RPMI7951 (cell line): ENCODE measurements at places on chromosomes 7 and 10. TPM values are rescaled to one million over a fixed set of nuclear protein-coding genes. Genes with fewer than 3 reads are reported as not detected.

DNA sequence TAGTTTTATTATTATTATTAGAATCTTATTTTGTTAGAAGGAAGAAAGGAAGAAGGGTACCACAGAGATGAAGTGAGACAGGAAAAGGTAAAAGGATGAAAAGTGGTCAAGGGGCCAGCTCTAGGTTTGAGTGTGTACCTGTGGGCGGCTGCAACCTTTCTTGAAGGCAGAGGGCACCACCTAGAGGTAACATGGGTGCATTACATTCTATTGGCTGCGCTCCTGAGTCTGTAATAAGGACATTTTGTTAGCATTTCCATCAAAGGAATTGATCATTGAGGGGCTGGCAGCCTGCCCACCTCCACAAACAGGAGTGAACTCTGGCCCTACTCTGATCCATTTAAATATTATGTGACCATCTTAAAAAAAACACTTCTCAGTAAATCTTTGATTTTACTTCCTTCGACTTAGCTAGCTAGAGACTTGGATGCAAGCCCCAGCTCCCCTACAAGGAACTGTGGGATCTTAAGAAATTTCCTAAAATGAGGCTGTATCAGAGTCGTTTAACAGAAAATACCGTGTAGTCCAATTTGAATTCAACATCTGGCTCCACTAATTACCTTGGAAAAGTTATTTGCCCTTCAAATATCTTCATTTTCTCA, 610.4 kb downstream of the IPMK start:
- peak; percentile 34 for DNase-seq

Gene GIMAP7
- total RNA-seq: not detected in 2 replicates

GRCh38 chr10:15901889-15902288, 41.6 kb upstream of the MINDY3 start:
- no peak for DNase-seq

DNA sequence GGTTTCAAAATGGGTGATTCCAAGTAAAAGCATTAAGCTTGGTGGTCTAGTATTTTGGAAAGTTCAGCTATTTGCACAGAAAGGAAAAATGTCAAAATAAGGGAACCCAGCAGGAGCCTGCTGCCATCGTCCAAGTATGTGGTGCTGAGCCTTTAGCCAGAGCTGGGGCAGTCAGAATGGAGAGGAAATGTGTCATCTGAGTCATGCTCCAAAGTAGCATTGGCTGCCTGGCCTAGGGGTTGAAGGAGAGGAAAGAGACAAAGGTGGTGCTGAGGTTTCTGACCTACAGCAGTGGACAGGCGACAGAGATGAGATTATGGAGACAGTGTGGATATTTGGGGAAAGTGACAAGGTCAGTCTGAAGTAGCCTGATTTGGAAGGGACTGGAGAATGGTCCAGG, 103.9 kb downstream of the PLCE1 start:
- no peak for DNase-seq

Gene FAM131B
- total RNA-seq: not detected in 2 replicates

DNA sequence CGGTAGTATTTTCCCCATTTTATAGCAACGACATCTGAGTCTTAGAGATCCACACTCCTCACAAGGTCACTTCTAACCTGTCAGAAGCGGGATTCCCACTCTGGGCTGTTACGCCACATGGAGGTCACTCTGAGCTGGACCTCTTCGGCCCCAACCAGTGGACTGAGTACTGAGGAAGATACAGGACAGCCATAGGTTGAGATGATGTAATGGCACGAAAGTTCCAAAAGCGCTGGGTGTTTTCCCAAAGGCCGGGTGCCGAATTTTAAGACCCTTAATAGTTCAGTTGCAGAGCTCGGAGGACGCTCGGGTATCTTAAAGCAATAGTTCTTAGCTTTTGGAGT, 699 bp downstream of the GHITM start:
- peak; percentile 15 for DNase-seq

Gene GNAT3
- total RNA-seq: not detected in 2 replicates

- DNase-seq: peak; percentile 9
Observed at GRCh38 chr10:7408291-7409044, 2.4 kb downstream of the SFMBT2 start.

Gene FEZF1
- not detected in 2 replicates for total RNA-seq

Gene VCL
- total RNA-seq: 62.7 and 66.2 TPM in 2 replicates

DNA sequence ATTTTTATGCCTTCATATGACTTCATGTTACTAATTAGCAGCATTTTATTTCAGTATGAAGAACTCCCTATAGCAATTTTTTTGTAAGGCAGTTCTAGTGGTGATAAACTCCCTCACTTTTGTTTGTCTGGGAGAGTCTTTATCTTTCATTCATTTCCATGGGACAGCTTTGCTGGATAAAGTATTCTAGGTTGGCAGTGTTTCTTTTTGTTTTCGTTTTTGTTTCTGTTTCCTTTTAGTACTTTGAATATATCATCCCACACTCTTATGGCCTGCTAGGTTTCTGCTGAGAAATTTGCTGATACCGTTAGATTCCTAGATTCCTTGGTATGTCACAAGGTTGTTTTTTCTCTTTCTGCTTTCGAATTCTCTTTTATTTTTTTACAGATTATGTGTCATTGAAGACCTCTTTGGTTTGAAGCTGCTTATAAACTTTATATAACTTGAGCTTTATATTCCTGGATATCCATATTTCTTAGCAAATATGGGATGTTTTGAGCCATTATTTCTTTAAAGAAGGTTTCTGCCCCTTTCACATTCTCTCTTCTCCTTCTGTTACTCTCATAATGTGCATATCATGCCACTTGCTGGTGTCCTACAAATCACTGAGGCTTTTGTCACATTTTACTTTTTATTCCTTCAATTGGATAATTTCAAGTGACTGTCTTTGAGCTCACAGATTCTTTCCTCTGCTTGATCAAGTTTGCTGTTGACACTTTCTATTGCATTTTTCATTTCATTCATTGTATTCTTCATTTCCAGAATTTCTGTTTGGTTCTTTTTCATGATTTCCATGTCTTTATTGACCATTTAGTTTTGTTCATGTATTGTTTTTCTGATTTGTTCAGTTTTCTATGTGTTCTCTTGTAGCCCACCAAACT, 28.9 kb upstream of the AHR start:
- DNase-seq: no peak

- DNase-seq: peak; percentile 34
Observed at GRCh38 chr7:139602143-139602722, 78.7 kb downstream of the CLEC2L start.

GRCh38 chr10:77207828-77208185, 429.8 kb downstream of the KCNMA1 start:
- DNase-seq: no peak

DNA sequence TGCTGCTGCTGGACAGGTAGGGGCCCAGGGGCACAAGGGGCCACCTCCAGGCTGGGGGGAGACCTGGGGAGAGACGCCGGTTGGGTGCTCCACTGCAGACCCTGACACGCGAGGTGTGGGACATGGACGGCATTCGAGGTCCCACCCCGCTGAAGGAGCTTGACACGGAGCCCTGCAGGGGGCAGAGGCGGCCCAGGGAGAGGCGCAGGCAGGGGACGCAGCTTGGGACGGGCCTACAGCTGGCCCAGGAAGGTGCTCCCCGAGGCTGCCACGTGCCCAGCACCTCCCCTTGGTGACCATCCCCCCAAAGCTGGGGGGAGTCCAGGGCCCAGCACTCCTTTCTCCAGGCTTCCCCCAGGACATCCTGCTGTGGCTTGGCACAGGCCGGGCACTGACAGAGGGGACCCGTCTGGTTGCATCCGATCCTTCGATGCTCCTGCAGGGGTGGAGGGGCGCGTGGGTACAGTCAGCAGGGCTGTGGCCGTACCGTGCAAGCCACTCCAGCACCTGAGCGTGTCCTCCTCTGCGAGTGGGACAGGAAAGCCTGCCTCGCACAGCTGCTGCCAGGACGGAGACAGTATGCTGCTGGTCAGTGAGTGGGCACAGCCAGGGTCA, 174.4 kb downstream of the ELFN1 start:
- peak; percentile 39 for DNase-seq

DNA sequence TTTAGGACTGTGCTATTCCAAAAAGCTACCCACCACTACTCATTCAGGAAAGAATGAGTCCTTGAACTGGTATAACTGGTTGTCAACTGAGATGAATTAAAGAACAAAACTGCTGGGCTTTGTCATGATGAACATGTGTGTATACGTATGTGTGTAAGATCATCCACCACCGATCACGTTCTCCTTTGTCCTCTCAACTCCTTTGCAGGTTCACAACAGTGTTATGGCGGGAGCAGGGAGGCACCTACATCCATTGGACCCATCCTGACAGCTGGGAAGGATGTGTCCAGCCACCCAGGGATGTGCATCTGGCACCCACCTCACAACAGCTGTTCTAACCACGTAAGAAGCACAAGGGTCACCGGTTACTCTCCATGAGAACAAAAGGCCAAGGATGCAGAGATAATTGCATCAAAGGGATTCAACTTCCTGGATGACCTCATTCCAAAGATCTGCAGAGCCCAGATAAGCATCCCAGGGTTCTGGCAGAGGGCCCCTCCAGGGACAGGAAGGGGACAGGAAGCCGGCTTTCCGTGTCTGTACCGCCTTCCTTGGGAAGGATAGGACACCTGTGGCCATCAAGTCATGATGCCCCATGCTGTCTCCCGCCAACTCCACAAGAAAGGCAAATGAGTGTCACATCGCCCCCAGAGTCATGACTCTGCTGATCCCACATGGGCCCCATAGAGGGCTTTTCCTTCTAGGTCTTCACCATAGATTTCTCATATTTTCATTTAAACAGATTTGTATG, 66.1 kb downstream of the STEAP1B start:
- DNase-seq: peak; percentile 95

DNA sequence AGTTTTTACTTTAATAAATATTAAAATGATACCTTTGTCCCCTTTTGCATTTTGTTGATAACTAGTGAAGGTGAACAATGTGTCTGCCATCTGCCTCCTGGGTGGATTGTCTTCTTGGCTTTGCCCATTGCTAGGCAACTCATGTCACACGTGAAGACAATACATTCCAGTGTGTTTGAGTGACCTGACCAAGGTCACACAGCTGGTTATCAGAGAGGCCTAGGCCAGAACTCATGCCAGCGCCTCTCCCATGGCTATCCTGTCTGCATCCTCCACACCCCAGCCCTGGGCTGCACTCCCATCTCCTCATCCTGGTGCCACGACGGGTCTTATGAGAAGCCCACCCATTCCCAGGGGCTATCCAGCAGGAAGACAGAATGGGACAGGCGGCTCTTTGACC, 108.7 kb downstream of the PLCE1 start:
- no peak for DNase-seq

GRCh38 chr10:59847326-59847725, 59.0 kb downstream of the CCDC6 start:
- DNase-seq: no peak

Gene LRRC18
- not detected in 2 replicates for total RNA-seq

Gene RBP3
- total RNA-seq: not detected in 2 replicates

DNA sequence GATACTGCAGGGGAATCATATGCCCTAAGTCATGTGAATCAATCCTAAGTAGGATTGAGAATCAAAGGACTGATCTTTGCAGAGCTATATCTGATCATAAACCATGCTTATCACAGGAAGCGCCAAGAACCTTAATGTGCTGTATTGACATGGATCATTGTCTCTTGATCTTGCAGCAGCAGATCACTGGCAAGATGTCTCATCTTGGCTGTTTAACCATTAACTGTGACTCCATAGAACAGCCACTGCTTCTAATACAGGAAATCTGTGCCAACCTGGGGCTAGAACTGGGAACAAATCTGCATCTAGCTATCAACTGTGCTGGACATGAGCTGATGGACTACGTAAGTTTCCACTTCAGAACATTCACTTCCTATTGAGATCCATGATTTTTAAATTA, 21.6 kb downstream of the ENO4 start:
- DNase-seq: no peak

Gene CRHR2
- total RNA-seq: not detected in 2 replicates

DNA sequence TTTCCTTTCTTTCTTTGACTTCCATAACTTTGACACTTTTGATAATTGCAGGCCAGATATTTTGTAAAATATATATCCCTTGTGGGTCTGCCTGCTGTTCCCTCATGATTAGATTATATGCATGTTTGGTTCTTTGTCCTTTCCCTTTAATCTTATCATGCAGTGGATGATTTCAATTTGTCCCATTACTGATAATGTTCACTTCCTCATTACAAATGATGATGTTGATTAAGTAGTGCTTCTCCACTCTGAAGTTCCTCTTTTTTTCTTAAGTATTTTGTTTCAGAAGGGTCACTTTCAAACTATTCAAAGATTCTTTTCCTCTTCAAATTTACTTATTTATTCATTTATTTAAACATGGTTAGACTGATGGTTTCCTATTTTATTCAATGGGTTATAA, 898.1 kb downstream of the XPNPEP1 start:
- DNase-seq: no peak

- DNase-seq: no peak
Observed at GRCh38 chr10:70096705-70097420, 35.8 kb downstream of the AIFM2 start.

Gene PALD1
- total RNA-seq: 0.10 and 0.12 TPM in 2 replicates

Gene DNMBP
- total RNA-seq: 5.9 and 7.2 TPM in 2 replicates

Gene MSS51
- total RNA-seq: 0.24 and 0.39 TPM in 2 replicates
